ENCODE measurements at places on chromosomes 6 and 20.

GRCh38 chr6:41315943-41316620, 19.3 kb upstream of the NCR2 start:
- DNase-seq = no peak

DNA sequence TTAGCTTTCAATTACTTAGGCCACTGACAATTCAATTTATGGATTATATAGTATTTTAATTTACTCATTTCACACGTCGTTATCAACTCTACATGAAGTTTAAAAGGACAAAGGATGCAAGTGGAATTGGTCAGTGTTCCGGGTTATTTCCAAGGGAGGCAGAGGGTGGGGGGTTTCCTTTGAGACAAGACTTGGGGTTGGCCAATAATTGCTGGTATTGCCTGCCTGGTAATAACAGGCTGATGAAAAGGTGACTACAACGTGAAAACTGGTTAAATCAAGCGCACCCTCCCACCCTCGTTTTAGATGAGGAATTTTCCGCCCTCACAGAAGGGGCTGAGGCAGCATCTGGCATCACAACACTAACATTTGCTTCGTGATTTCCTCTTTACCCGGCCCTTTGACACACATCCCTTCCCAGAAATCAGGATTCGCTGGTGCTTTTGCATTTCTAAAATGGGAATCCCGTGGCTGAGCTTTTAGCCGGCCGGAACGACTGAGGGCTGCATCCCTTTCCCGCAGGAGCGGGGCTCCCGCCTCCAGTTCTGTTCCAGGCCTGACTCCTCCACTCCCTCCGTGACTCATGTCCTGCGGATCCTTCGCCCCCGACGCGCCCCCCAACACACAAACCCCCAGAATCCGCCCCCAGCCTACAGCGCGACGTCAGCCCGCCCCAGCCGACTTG, 999 bp upstream of the PIM1 start:
- peak; percentile 52 for DNase-seq

GRCh38 chr6:90315354-90315950, 18.8 kb upstream of the BACH2 start:
- DNase-seq = no peak

- no peak for DNase-seq
These were observed 3.2 kb downstream of the SLC22A23 start for GRCh38 chr6:3453413-3454272.

- DNase-seq = no peak
These were observed 35.8 kb upstream of the IGF2R start for GRCh38 chr6:159933077-159933476.

GRCh38 chr6:83343121-83343520, 87.7 kb downstream of the ME1 start:
- DNase-seq = no peak

DNA sequence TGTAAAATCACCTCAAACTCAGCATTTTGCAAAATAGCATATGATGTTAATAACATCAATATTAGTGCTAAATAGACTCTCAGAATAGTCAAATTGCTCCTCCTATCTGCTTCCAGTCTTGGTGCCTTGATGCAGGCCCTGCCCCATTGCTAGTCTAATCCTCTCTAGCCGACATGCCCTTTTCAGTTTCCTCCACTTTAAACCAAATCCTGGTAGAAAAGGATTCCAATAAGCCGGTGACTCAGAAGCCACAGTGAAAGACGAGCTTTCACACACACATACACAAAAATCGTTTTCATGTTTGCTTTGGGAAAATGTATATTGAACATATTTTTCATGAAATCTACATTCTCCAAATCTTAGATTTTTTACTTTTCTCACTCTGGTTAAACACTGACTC, 203.1 kb downstream of the LMBRD1 start:
- DNase-seq = no peak

DNA sequence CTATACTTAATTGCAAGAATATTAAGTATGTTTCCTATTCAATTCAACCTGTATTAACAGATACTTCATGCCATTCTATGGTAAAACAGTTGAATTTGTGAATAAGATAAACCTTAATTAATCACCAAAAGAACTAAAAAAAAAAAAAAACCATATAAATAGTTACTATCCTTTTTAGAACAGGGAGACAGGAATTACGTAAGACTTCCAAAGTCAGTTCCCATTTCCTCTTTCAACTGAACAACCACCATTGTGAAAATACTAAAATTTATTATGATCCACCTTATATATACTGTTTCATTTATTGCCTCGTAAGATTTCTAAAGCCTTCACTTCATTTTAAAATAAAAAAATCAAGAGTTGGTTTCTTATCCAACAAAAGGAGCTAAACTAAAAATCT, 9.4 kb downstream of the CCNC start:
- no peak for DNase-seq

DNA sequence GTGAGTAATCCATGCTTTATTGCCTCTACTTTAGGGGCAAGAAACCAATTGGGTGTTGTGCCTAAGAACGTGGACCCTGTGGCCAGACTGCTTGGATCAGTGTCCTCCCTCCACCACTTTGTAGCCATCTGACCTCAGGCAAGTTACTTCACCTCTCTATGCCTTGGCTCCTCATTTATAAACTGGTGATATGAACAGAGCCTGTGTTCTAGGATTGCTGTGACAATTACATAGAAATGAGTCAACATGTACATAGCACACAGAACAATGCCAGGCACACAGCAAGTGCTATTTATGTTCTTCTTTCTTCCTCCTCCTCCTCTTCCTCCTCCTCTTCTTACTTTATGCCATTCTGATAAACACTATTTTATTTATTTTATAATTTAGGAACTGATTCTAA, 339.4 kb downstream of the CD83 start:
- DNase-seq = no peak

GRCh38 chr6:167787896-167788562, 38.7 kb upstream of the AFDN start:
- DNase-seq = no peak

DNA sequence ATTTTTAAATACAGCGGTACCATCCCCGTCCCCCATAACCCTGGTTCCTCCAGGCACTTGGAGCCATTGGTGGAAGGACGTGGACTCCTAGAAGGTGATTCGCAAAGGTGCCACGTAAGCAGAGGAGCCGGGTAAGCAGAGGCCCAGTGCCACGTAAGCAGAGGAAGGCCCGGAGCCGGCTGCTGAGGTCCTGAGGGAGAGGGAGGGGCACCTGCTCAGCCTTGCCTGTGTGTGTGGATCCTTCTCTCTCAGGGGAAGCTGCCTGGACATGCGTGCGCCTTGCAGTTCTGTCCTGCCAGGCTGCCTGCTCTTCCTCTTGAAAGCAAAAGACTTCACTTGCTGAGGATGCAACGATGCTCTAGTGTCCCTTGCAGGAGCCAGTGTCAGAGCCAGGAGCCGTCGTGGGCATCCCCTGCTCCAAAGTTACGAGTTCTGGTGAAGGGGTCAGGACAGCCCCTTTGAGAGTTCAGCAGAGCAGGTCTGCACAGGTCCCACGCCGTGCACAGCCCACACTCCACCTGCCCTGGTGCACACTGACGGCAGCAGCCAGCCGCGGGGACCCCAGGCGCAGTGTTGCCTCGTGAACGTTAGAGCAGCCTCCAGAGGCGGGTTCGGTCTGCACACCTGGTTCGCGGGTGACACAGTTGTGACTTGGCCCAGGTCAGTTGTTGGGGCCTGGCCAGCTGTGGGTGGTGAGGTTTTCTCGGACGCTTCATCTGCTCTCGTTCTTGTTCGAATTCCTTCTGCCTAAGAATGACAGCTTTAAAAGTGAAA, 1.9 kb upstream of the NKAIN4 start:
- no peak for DNase-seq

GRCh38 chr6:41181566-41181965, 18.6 kb upstream of the TREM2 start:
- no peak for DNase-seq

DNA sequence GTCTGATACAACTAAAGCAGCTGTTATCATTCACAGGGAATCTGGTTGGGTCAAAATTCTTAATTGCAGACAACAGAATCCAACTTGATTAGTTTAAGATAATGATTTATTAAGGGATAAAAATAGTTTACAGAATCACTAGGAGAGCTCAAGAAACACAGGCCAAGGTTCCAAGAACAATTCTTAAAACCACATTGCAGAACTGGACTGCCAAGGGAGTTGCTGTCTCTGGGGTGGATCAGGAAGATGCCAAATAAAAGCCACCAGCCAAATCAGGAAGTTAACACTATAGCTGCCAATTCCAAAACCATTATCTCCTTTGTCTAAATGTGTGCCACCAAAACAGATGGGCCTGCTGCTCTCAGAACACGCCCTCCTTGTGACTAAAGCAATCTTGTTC, 53.7 kb downstream of the NUDT3 start:
- no peak for DNase-seq

DNA sequence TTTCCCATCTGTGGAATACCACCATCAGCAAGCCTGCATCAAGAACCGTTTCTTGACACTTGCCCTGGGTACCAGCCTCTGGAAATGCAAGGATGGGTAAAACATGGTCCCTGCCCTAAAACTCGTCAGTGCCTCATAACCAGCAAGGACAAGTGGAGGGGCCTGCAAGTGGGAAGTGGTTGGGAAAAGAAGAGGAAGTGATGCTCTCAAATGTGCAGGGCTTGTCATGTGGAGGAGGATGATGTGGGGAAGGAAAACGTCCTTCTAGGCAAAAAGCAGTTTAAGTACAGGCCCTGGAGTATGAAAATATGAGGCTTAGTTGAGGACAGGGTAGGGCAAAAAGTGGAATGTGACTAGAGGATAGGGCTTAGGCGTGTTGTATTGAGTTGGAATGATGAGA, 19.0 kb downstream of the RREB1 start:
- DNase-seq = no peak

DNA sequence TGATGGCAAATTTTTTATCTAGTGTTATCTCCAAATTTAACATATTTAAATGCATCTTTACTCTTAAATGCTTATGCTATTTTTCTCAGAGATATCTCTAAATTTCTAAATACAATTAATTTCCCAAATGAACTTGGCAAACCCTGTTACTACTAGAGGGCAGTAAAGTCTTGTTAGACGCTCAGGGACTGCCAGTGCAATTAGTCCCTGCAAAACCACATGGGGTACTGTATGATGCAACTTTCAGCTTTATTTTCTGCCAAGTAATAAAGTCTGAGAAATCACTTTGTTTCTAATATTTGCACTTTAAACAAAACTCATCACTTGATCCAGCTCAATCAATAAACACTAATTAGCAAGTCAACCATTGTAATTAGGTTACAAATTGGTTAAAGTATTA, 76.0 kb upstream of the ADGRB3 start:
- DNase-seq = no peak

DNA sequence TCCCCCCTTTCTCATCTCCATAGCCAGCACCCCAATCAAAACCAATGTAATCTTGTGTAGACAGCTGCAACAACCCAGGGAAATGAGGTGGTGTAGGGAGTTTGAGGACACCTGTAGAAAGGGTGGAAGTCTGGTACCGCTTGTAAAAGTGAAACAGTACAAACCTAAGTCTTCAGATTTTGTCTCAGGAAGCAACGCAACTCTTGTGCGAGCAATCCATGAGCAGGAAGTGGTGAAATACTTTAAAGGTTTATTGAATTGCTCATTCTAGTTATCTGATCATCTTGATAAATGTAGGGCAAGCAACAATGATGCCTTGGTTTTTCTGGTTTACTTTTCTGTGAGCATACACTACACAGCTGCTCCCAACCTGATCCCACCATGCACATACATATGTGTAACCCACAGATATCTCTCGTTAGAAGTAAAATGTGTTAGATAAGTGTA, 71.1 kb upstream of the THEMIS start:
- peak; percentile 91 for DNase-seq

- no peak for DNase-seq
These were observed 8.1 kb upstream of the SALL4 start for GRCh38 chr20:51810155-51811041.

DNA sequence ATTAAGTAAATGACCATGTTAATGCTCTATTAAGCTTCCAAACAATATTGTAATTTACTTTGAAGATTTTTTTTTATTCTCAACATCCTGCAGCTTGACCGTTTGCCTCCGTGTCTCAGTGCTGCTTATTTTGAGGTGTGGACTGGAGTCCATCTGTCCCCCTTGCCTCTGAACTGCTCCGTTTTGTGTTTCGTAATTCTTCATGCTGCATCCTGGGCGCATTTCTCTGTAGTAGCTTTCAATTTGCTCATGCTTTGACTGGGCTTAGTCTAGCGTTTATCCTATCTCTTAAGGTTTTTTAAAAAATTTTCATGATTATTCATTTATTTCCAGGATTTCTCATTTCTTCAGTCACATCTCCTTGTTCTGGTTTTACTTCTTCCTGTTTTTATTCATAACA, 37.8 kb downstream of the PTPN1 start:
- no peak for DNase-seq

DNA sequence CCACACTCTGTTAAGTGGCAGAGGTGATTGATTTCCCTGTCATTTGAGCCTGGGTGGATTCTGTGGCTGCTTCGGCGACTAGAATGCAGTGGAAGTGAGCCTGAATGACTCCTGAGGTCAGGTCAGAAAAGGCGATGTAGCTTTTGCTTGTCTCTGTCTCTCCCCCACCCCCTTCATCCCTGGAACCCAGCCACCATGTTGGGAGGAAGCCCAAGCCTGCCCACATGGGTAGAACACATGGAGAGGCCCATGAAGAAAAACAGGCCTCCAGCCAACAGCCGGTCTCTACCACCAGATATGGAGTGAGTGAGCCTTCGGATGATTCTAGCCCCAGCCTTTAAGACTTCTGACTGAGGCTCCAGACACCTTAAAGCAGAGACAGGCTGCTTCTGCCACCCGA, 181.0 kb downstream of the TFAP2C start:
- no peak for DNase-seq

DNA sequence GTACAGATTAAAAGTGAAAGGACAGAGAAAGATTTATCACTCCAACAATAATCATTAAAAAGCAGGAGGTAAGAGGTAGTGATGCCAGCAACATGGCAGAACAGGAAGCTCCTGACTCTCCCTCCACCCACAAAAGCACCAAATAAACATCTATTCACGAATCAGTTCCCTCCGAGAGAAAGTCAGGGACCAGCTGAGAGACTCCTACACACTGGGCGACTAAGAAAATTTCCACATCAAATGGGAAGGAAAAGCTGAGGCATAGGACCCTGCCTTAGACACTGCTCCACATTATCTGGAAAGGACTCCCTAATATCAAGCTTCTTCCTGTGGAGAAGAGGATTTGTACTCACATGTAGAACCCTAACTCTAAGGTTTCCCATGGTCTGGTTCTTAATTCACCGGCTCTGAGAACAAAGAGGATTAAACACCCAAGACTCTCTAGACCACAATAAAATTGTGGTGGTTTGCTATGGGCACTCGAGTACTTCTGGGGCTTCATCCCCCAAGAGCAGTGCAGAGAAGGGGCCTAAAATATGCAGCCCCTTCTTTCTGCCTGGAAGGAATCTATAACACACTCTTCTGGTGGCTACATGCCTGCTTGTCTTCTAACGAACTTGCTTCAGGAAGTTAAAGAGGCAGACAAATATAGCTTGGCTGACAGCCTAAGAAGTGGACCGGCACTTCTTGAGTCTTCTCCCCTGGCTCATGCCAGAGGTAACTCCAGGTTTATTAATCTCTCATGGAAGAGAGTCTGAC, 29.4 kb upstream of the ASF1A start:
- DNase-seq = no peak

DNA sequence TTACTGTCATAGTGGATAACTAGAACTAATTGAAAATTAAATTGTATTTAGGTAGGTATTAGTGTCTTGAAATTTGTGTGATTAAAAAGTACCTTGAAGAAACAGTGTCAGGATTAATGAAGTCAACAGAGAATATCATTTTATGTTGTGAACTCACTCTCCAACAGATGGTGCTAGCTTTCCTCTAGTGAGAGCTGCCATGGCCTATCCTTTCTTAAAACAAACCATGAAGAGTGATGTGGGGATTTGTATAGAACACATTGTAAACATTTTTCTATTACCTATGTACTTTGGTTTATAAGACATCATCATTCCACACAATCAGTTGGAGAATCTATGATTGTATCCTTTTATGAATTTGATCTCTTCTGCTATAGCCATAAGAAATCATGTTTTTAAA, 4.8 kb upstream of the SRSF12 start:
- DNase-seq = peak; percentile 28
